ENCODE measurements at places on chromosomes 7 and 10.

GRCh38 chr10:23826421-23826820, 382.5 kb upstream of the KIAA1217 start:
- peak; percentile 48 for DNase-seq

DNA sequence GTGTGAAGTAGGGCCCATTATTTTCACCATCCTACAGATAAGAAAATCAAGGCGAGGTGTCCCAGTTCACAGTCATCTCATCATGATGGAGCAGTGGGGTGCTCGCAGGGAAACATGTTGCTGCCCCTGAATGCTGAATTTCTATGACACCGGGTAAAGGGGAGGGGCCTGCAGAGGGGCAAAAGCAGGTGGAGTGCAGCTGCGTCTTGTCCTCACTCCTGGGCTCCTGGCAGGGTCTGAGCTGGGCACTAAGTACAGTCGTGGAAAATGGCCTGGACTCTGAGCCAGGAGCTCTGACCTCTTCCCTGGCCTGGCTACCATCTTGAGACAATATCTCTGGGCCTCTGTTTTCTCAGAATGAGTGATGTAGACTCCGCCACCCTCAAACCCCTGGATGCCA, 253.1 kb upstream of the PITRM1 start:
- DNase-seq: no peak

DNA sequence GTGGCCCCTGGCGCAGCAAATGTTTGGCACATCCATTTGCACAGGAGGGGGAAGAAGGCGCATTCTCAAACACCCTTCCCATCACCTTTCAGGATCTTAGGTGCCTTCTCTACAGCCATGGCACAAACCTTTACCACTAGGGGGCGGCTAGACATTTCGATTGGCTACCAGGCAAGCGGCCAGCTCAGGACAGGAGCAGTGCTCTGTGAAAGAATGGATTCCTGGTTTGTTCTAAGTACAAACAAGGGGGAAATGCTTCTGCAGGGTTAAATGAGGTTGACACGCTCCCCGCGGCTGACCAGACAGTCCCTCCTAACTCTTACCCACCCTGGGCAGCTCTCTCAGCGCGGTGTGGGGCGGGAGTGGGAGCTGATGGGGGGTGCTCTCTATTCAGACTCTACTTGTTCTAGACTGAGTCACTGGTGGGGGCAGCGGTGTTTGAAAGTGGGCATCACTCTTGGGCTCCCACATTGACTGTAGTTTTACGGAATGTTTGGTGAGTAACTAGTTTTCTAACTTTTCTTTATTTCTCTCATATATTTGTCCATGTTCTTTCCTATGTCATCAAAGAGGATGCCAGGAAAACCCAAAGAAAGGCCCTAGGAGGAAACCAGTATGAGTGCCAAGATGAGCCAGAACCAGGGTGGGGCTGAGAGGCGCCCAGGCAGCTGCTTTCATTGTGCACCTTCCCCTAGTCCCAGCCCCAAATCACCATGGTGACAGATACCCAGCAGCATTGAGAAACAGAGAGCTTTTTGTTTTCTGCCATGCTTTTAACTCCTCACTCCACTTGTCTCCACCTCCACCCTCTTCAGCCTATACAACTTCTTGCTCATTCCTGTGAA, 61.4 kb upstream of the GPR158 start:
- DNase-seq: peak; percentile 54

- DNase-seq: no peak
Measured at GRCh38 chr7:117114272-117114671, 161.0 kb downstream of the ST7 start.

DNA sequence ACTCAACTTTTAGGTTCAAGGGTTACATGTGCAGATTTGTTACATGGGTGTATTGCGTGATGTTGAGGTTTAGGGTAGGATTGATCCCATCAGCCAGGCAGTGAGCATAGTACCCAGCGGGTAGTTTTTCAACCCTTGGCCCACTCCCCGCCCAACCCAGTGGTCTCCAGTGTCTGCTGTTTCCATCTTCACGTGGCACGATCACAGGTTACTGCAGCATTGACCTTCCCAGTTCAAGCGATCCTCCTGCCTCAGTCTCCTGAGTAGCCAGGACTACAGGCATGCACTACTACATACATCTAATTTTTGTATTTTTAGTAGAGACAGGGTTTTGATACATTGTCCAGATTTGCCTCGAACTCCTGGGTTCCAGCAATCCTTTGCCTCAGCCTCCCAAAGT, 905.7 kb upstream of the ZNF722 start:
- DNase-seq: no peak

DNA sequence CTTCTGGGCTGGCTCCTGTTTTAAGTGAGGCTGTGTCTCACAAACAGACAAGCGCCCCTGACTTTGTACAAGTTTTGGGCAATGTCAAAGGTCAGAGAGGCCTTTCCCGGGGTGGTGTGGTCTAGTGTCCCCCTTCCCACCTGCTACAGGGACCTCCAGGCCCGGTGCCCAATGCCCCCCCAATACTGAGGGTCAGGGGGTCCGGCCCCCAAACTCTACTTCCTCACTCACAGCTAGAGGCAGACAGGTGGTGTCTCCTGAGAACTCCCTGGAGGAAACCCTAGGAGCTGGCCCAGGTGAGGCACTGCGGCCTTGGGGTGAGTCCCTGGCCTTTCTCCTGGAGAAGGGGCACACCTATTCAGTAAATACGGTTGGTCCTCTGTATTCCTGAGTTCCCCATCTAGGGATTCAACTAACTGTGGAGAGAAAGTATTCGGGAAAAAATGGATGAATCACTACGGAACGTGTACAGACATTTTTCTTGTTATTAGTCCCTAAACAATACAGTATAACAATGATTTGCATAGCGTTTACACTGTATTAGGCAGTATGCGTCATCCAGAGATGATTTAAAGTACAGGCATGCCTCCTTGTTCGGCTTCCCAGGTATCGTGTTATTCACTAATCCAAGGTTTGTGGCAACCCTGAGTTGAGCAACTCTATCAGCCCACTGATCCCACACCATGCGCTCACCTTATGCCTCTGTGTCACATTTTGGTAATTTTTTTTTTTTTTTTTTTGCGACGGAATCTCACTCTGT, 308.1 kb downstream of the WDR37 start:
- DNase-seq: no peak

GRCh38 chr7:150904011-150904909, 51.9 kb downstream of the AOC1 start:
- DNase-seq: no peak

- no peak for DNase-seq
Measured at GRCh38 chr7:98881561-98882315, 3.4 kb downstream of the TRRAP start.

DNA sequence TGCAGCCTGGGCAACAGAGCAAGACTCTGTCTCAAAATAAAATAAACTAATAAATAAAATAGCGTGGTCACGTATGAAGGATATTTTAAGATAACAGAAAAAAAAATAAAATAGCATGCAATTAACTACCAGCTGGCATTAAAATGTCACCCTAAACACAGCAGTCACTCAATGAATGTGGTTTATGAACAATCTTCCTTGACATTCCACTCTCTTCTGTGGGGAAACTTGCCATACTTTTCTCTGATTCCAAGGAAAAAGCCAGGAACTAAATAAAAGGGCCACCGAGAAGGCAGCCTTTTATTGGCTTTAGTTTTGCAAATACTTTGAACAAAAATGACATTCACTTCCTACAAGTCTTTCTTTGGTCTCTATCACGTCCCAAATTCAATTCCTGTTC, 266.6 kb downstream of the PARD3 start:
- DNase-seq: no peak

- DNase-seq: peak; percentile 65
Measured at GRCh38 chr7:29408841-29409243, 154.8 kb upstream of the PRR15 start.
